Right atrium auricular region (tissue), 2 donors: ENCODE measurements at places on chromosomes 11 and 22. TPM values are rescaled to one million over a fixed set of nuclear protein-coding genes. Genes with fewer than 3 reads are reported as not detected.

DNA sequence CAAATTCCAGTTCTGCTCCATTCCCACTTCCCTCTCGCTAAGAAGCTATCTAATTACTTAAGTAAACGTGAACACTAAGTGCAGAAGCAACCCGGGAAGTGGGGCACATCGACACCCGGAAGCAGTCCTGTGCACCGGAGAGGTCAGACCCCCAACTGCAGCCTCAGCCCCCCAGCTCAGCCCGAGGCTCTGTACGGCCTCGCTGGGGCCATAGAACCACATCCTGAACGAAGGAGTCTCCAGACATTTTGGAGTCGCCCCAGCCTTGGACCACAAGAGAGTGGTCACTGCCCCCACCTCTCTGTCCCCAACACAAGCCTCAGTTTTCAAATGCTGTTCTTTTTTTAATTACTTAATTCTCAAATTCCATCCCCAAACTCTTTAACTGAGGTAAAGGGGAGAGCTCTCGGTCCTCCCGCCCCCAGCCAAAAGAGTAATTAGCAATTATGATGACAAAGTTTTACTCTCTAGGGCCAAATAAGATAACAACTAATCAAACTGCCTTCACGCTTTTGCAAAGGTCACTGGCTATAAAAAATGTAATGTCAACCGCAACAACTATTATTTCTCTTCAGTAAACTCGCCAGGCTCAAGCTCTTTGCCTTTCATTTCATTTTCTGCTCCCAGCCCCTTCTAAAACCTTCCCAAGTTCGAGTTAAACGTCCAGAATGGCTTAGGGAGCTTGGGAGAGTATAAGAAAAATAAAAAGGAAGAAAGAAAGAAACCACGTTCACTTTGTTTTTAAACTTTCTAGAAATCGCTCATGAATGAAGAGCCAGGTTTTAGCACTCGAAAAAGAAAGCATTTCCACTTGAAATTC is 2.2 kb downstream of the PAX6 start:
- no peak overlapping the region for H3K4me3 ChIP-seq
- no peak overlapping the region for H3K27ac ChIP-seq
- H3K36me3 ChIP-seq: no peaks in the 10 kb centered on the region
- H3K4me1 ChIP-seq: peaks cover 68% of the 10 kb centered on the region
- DNase-seq: no peak

DNA sequence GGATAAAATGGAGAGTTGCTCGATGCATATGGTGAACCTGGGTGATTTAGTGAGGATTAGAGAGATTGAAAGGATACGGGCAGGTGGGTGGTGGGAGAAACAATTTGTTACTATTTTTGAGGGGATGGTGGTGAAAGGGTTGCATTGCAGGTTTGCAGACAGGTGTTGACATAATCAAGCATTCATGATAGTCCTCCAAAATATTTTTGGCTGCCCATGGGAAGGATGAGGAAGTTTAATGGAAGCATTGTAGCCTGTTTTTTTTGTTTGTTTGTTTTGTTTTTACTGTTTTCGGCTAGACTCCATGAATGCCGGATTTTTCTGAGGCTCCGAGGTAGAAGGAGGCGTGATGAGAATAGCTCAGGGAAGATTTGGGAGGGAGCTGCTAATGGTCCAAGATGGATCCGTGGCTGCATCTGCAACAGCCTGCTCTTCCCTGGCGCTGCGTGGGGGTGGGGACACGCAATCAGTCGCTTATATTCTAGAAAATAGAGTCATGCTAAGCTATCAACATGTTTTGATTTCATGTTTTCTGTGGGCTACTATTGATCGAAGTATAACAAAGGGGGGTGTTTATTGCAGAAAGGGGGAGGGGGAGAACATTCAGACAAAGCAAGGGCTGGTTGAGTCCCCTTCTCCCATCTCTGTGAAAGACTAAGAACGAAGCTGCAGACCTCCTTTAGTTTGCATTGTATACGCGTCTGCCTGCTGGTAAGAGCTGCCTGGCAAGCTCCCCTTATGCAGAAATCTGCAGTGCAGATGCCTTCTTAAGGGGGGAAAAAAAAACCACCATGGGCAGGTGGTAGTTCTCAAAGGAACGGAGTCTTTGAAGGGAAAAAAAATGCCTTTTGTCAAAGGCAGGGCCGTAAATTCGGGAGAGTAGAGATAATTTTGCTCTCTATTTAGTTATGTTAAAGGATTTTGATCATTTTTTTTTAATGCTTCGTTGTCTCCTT is 1.0 kb downstream of the RTN3 start:
- peaks cover 35% of the 10 kb centered on the region for H3K4me1 ChIP-seq
- no peaks in the 10 kb centered on the region for H3K36me3 ChIP-seq
- DNase-seq: no peak
- H3K4me3 ChIP-seq: peak overlapping the region; percentile 92
- no peaks in the 10 kb centered on the region for H3K27me3 ChIP-seq

DNA sequence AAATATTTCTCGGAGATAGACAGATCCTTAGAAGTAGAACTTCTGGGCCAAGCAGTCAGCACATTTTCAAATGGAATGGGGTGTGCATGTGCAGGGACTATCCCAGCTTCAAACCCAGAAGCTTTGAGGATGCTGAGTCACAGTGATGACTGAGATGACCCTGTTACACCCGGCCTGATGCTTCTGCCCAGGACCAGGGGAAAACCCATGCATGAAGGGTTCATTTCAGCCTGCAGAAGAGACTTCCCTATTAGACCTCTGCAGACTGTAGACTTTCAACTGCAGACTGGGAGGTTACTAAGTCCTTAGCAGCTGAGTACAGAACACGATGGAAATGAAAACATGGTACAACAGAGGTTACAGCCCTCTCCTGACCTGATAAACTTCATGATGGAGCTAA is 3.6 kb upstream of the OR2AT4 start:
- no peak for DNase-seq
- H3K27me3 ChIP-seq: no peaks in the 10 kb centered on the region
- no peaks in the 10 kb centered on the region for H3K36me3 ChIP-seq
- no peaks in the 10 kb centered on the region for H3K4me1 ChIP-seq
- H3K4me3 ChIP-seq: no peak overlapping the region

DNA sequence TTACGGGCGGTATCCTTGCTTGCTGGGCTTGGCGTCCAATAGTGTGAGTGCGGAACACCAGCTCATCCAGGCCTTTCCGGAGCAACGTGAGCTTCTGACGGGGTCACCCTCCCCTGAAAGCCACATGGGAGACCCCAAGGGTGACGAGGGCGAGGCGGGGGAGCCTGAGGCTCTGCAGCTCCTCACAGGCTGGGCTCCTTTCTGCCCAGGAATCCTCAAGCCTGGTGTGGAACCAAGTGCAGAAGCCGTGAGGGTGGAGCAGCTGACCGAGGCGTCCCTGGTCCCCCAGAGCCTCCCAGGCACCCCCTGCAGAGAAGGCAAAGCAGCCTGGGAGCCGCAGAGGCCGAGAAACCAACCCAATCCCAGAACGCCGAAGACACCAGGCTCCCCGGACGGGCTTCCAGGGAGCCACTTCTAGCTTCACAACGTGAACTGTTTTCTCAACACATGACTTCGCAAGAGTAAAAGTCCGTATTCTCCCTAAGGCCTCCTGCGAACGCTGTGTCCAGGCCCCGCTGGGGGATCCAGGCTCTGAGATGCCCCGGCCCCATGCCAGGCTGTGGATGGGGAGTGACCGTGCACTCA is 530.3 kb downstream of the BRD1 start:
- H3K36me3 ChIP-seq: no peaks in the 10 kb centered on the region
- no peaks in the 10 kb centered on the region for H3K27me3 ChIP-seq
- DNase-seq: peak; percentile 42
- H3K27ac ChIP-seq: no peak overlapping the region

DNA sequence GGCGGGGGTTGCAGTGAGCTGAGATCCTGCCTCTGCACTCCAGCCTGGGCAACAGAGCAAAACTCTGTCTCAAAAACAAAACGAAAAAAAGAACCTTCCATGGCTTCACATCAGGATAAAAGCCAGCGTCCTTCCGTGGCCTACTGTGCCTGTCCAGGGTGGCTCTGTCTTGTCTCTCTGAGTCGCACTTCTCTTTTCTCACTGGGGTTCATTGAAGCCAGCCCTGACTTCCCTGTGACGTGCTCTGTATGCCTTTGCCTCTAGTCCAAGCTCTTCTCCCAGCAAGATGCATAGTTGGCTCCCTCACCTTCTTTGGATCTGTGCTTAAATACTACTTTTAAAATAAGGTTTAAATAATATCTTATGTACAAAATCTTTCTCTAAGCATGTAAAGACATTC is 11.6 kb downstream of the ATXN10 start:
- DNase-seq: no peak
- no peak overlapping the region for H3K4me3 ChIP-seq
- H3K4me1 ChIP-seq: peaks cover 41% of the 10 kb centered on the region
- no peaks in the 10 kb centered on the region for H3K36me3 ChIP-seq

- no peak overlapping the region for H3K27ac ChIP-seq
- H3K27me3 ChIP-seq: no peaks in the 10 kb centered on the region
- H3K4me1 ChIP-seq: no peaks in the 10 kb centered on the region
These were observed 133.7 kb downstream of the RCN1 start for GRCh38 chr11:32224580-32224979.

DNA sequence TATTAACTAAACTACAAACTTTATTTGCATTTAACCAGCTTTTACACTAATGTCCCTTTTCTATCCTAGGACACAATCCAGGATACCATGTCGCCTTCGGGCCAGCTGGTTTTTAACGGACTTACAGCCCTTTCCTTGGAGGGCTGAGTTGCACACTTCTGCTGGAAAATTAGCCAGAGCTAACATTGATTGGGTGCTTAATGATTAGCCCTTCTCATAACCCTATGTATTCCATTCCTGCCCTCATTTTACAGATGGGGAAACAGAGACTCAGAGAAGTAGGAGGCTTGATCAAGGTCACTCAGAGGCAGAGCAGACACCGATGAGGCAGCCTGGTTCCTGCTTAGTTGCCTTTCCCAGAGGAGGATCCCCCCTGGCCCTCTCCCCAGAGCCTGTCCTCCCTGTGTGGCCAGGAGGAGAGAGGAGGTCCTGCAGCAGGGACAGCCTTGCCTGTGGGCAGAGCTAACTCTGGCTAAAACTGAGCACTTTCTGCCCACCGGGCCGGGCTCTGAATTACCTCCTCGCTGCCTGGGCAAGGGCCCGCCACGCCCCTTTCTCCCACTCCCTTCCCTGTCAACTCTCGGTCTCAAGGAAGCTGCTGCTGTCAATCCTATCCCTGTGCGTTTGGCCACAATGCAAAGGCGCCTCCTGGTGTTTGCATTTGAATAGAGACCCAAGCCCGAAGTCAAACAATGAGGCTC is 59.6 kb upstream of the PAX6 start:
- no peaks in the 10 kb centered on the region for H3K36me3 ChIP-seq
- H3K4me3 ChIP-seq: no peak overlapping the region
- no peak overlapping the region for H3K27ac ChIP-seq
- no peaks in the 10 kb centered on the region for H3K4me1 ChIP-seq

DNA sequence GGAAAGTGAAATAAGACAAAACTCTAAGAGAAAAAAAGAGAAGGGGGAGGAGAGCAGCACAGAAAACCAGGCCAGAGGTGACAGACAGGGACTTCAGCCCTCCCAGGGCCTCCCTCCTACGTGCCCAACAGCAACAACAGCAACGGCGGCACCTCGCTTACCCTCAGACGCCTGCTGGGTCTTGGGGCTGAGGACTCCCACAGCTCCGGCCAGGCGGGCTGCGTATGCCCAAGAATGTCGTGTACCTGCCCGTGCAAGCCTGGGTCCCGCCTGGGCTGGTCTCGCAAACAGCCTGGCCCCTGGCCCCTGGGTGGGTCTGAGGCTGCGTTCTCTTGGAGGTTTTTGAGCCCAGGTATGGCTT is 30.5 kb downstream of the ARAP1 start:
- peaks cover 4% of the 10 kb centered on the region for H3K36me3 ChIP-seq
- peak overlapping the region; percentile 94 for H3K27ac ChIP-seq
- peaks cover 72% of the 10 kb centered on the region for H3K4me1 ChIP-seq
- DNase-seq: no peak
- peak overlapping the region; percentile 70 for H3K4me3 ChIP-seq

The SNRPD3 gene
- total RNA-seq: 100 TPM

The NEU3 gene
- total RNA-seq: 3.0 TPM

The PRR5L gene
- total RNA-seq: 1.3 TPM

The PICALM gene
- 286 TPM for total RNA-seq

The PNPLA3 gene
- 0.16 TPM for total RNA-seq
